ENCODE measurements at places on chromosomes 7 and 10.

DNA sequence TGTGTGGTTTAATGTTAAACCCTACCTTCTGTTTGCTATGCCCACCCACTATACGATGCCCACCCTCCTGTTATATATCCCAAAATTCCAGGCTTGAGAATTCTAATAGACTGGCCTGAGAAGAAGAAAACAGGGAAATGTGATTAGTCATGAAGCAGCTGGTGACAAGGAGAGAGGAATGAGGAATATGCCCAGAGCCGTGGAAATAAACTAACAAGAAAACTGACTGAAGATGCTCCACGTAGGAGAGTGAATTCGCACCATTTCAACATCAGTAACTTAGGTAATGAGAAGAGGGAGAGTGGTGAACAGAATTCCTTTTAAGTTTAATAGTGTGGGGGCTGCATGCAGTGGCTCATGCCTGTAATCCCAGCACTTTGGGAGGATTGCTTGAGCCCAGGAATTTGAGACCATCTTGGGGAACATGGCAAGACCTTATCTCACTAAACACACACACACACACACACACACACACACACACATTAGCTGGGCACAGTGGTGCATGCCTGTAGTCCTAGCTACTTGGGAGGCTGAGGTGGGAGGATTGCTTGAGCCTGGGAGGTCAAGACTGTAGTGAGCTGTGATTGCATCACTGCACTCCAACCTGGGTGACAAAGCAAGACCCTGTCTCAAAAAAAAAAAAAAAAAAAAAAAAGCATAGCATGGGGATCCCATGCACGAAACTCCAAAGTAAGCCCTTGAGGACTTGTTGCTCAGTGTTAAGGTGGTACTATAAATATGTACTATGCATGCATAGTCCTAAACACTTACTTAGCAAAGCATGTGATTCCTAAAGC, 16.1 kb upstream of the SYPL1 start:
- no peak for DNase-seq

GRCh38 chr7:38813768-38814167, 95.2 kb downstream of the VPS41 start:
- no peak for DNase-seq

DNA sequence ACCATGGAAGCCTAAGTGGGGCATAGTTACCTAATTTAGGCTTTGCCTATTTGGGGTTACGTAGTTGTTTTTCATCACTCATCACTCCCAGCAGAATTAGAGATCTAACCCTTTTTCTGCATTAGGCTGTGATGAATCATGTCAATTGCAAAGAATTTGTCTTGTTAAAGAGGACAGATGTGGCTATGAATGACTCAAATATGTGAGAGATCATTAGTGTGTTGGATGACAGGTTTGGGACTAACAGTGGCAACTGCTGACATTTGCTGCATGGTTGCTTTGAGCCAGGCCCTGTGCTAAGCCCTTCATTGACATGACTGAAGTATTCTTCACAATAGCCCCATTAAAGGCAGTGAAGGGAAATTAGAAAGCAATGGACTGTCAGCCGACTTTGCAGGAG, 83.4 kb upstream of the BMPER start:
- DNase-seq, result no peak

DNA sequence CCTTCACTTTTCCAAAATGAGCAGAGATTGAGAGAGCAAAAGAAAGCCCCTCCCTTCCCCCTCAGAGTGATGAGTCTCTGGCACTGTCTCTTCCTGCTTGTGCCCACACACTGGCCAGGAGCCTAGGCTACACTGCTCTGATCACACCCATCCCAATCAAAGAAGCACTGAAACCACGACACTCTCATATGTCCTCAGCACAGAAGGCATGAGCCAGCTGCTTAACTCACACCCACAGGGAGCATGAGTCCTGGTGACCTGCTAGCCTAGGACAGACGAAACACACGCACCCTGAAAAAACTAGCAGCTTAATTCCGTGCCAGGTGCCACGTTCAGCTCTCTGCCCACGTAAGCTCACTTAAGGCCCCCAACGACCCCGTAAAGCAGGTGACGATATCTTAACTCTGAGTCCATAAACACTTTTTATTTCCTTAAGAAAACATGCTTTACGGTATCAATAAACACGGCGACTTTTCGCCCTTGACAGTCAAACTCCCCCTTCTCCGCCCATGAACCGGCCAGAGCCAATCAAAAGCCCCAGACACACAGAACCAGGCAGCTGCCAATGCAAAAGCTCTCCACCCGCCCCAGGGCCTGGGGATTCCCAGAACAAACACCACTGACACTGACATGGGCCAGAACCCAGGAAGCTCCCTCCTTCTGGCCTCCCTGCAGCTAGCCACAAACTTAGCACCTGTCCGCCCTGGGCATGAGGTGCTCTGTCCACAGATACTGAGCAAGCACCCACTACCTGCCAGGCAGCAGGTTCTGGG, 69.0 kb downstream of the TNRC18 start:
- DNase-seq, result no peak

- DNase-seq, result no peak
These were observed 142.4 kb downstream of the AHR start for GRCh38 chr7:17440831-17441230.

Data from amniotic stem cell (primary cell).